ENCODE measurements at places on chromosomes 7 and 10.

GRCh38 chr10:7260412-7260900, 150.4 kb downstream of the SFMBT2 start:
- DNase-seq = peak; percentile 71

DNA sequence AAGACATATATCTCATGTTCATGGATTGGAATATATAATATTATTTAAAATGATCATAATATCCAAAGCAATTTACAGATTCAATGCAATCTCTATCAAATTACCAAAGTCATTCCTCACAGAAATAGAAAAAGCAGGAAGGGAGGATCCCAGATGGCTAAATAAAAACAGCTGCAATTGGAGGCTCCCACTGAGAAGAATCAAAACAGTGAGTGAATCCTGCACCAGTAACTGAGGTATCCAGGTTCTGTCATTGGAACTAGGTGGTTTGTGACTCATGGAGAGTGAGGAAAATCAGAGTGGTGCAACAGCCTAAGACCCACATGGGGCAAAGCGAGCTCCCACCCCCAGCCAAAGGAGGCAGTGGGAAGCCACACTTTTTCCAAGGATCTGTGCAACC, 128.4 kb downstream of the MTERF1 start:
- DNase-seq = no peak

GRCh38 chr7:4202954-4203353, 479.1 kb upstream of the FOXK1 start:
- no peak for DNase-seq

DNA sequence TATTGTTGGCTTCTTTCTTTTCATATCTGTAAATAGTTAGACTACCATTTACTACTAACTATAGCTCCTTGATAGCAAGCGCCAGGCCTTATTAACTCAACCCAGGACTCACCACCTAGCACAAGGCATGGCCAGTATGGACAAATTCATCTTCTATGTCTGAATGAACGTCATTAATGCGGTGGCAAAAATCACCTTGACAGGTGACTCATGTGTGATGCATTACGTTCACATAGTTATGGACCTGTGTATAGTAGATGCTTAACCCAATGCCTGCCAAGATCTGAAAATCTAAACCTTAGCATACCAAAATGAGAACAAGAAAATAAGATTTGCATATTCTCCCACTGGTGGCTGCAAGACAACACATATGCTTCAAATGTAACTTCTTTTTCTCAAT, 300.8 kb downstream of the PARD3 start:
- no peak for DNase-seq

DNA sequence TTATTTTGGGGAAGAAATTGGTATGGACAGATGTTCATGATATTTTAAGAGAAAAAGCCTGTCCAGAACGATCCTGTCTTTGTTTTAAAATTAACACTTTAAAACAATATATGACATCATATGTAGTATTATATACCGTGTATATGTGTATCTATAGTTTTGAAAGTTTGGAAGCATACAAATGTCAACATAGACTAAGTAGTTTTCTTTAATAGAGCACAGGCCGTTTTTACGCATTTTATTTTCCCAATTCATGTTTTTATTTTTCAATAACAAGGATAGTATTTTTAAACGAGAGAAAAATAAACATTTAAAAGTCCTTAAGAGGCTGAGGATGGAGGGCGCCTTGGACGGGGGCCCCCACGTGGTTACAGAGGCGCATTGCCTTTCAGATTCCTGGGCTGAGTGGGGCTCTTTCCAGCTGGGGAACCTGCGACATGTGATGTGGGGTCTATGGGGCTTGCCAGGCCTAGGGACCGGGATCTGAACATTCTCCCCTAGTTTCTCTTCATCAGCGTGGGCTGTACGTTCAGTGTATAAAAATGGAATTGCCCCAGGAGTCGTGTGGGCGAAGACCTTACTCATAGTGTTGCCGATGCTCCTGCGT, 127.8 kb upstream of the ZNF746 start:
- peak; percentile 72 for DNase-seq

GRCh38 chr7:129458171-129458570, 23.9 kb downstream of the STRIP2 start:
- no peak for DNase-seq

GRCh38 chr10:110209454-110209925, 2.1 kb downstream of the MXI1 start:
- DNase-seq = peak; percentile 77

DNA sequence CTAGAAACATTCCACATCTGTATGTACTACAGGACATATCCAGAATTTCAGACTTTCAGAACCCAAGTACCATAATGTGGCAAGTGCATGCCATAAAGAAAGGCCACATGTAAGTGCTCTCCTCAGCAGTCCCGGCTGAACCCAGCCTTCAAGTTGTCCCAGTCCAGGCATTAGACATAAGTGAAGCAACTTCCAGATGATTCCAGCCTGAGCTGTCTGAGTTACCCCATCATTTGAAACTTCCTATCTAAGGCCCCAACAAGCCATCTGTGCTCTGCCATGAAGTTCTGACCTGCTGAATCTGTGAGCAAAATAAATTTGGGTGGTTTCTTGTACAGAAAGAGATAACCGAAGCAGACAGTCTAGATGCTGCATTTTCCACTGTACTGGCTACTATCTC, 218.8 kb downstream of the IPMK start:
- DNase-seq = no peak

DNA sequence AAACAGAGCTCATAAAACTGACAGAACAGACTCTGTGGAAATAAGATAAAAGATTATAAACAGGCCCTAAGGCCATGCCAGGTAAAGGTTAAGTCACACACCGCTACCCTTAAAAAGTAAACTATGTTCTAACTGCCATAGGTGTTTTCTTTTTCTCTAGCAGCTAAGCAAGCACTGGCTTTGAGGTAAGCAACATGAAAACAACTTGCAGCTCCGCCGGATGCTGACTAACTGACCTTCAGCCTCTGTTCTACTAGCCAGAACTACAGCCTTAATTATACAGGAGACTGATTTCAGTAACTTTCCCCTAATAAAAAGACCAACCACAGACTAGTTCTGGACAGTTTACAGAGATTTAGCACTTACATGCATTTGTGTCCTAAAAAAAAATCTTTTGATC, 708.3 kb downstream of the CCSER2 start:
- DNase-seq = no peak

DNA sequence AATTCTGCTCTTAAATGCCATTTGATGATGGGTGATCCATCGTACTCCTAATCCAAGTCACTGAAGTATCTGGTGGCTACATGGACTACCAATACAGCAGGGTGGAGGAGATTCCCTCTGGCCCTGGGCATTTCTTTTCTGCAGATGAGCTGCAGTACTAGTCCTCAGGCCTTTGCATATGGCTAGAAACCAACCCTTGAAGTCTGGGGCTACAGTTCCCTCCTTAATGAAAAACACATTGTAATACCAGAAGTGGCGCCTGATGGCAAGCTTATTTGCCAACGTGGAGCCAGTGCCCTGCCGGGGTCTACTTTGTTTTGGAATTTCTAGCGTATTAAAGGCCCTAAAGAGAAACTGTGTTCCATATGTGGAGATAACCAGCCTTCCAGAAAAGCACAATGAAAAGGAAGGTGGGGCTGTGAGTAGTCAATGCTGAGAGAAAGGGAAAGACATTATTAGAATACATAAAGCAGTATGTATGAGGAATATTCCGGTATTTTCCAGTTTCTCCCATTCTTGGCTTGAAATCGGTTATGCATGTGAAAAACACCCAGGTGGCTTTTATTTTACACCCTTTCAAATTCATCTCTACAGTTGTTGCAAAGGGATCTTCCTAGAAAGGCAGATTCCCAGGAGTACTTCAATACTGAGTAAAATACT, 368.8 kb downstream of the PRPF18 start:
- DNase-seq = no peak

GRCh38 chr7:81616951-81617350, 152.9 kb downstream of the HGF start:
- DNase-seq = no peak

DNA sequence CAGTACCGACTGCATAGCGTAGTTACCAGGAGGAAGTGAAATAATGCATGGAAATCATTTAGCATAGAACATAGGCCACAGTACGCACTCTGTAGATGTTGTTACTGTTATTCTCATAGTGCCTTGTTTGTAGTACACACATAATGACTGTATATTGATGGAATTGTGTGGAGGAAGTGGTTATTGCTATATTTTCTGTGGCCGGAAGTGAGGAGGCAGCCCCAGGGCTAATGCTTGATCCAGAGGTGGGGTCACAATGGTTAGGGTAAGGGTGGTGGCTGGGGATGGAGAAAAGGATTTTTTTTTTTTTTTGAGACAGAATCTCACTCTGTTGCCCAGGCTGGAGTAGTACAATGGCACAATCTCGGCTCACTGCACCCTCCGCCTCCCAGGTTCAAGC, 4.5 kb upstream of the MGAM start:
- DNase-seq = no peak

GRCh38 chr10:9869205-9869604, 1148.5 kb upstream of the CELF2 start:
- DNase-seq = no peak

DNA sequence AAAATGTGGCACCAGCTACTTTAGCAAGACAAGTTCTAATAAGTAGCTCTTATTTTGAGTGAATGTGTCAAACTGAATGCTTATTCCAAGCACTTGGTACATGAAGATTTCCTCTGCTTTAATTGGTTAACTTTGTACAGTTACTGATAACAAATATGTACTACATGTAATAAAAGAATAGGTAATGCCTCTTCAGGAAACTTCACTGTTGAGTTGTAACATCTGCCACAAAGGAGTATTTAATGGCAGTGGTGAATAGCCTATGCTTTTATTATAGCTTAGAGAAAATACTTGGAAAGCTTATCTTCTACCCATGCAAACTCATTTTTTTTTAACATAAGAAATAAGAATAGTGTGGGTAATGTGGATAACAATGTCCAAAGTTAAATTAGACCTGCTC, 82.6 kb downstream of the CYP51A1 start:
- DNase-seq = no peak

GRCh38 chr7:138785587-138786437, 12.0 kb upstream of the TMEM213 start:
- DNase-seq = no peak

DNA sequence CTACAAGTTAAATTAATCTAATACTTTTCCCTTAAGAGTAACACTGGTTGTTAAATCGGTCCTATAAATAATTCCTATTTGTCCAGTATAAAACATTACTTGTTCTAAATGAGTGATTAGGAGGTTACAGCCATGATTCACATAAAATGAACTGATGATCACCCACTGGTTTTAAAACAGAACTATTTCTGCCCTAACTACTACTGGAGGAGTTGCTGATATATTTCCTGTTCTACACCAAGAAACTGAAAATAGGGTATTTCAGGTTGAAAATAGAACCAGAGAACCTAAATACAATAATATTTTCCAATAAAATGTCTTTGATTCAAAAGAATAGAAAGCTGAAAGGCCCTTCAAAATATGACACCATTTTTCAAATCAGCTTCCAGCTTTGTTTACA, 30.9 kb downstream of the DNAJC1 start:
- DNase-seq = no peak

DNA sequence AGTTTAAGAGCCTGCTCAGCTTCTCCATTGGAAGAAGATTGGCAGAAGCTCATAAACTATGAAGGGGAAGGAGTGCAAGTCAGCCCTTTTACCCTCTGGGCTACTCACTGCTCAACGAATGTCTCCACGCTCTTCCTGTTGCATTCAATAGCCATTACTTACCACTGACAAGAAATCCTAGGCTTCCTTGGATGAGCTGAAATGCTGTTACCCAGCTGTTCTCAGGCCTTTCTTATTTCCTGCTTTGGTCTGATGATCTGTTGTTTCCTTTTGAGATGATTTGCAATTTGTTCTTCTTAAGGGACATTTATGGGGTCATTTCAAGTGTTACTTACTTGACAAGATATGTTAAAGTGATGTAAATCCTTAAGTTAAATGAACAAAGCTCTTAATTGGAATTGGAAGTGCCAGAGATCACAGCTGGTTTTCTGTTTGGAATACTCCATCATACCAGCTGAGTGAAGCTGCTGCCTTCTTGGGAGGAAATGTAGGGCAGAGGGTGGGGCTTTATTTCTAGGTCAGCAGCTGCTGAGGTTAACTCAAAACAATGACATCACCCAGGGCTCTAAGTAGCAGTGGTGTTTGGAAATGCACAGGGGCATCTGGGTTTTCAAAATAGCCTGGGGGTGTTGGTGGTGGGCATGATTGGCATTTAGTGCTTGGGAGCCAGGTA, 170.0 kb downstream of the PRKCQ start:
- DNase-seq = peak; percentile 40

All from hepatocyte (in vitro differentiated cells).